ENCODE measurements at places on chromosomes 7 and 10. TPM values are rescaled to one million over a fixed set of nuclear protein-coding genes. Genes with fewer than 3 reads are reported as not detected.

Gene ANK3
- 18.8 TPM for total RNA-seq

Gene INHBA
- 2.1 TPM for total RNA-seq

Gene NPY4R
- 1.9 TPM for total RNA-seq

Gene ZP3
- 5.0 TPM for total RNA-seq

Gene LAMB1
- total RNA-seq = 329 TPM

Gene AQP1
- 4.4 TPM for total RNA-seq

Gene KLF14
- total RNA-seq = 0.05 TPM

Gene KIFBP
- total RNA-seq = 54.9 TPM

Gene CAMK2B
- total RNA-seq = 0.20 TPM

Gene TRIL
- total RNA-seq = 0.94 TPM

Gene AKR1D1
- not detected for total RNA-seq

Gene FBXL13
- 4.3 TPM for total RNA-seq

Gene CAV1
- 552 TPM for total RNA-seq

Gene RHOBTB1
- total RNA-seq = 32.3 TPM

Gene TMEM140
- 29.3 TPM for total RNA-seq

Gene CHAT
- not detected for total RNA-seq

Gene PSD
- 3.5 TPM for total RNA-seq

Gene BICC1
- total RNA-seq = 609 TPM

Gene STAG3
- total RNA-seq = not detected

Gene CDCA7L
- total RNA-seq = 18.1 TPM

Gene CBLL1
- total RNA-seq = 29.2 TPM

Gene UCMA
- not detected for total RNA-seq

Gene GGCT
- 18.0 TPM for total RNA-seq

Gene HOXA10
- 11.5 TPM for total RNA-seq

Gene GNGT1
- not detected for total RNA-seq

Gene ERVW-1
- total RNA-seq = not detected

Gene PNLIPRP2
- not detected for total RNA-seq

Gene TUBB8
- total RNA-seq = not detected

Gene TRIM50
- 0.05 TPM for total RNA-seq

Gene ACTL6B
- total RNA-seq = not detected

Gene CNPY1
- total RNA-seq = not detected

Gene PIK3CG
- not detected for total RNA-seq

Gene OR2A5
- total RNA-seq = not detected

Gene WNT2
- total RNA-seq = 0.35 TPM

Gene NAT16
- total RNA-seq = not detected
